ENCODE measurements at places on chromosomes 3 and 15.

- no peak for DNase-seq
Measured at GRCh38 chr15:81174125-81174791, 22.4 kb upstream of the IL16 start.

DNA sequence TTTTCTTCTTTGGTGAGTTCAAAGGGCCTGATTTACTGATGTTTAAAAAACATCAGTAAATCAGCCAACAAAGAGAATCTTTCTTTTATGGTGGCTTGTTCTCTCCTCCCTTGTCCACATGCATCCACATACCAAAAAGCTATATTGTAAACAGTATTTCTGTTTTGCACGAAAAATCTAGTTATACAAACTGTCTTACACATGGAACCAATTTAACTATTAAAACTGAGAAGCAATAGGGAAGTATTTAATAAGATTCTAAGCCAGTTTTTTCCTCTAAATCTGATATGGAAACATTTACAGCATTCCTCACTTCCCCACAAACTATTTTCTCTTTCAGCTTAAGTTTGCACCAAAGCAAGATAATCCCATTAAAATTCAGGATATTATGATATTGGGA lies 110.8 kb upstream of the ICE2 start:
- no peak for DNase-seq

- DNase-seq, result peak; percentile 77
Measured at GRCh38 chr3:122794779-122795673, at the start of gene SLC49A4. Gene SLC49A4 (plus strand): TSS chr3:122795069. CDS start chr3:122795193, 124 bp downstream.

GRCh38 chr3:88626456-88627120 lies 476.8 kb downstream of the C3orf38 start:
- no peak for DNase-seq

DNA sequence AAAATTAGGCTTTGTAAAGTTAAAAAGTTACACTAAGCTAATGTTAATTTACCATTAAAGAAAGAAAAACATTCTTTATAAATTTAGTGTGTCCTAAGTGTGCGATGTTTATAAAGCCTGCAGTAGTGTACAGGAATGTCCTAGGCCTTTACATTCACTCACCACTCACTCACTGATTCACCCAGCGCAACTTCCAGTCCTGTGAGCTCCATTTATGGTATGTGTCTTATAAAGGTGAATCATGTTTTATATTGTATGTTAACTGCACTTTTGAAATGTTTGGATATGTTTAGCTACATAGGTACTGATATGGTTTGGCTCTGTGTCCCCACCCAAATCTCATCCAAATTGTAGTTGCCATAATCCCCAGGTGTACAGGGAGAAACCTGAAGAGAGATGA lies 549.7 kb upstream of the EPHA6 start:
- DNase-seq, result no peak

DNA sequence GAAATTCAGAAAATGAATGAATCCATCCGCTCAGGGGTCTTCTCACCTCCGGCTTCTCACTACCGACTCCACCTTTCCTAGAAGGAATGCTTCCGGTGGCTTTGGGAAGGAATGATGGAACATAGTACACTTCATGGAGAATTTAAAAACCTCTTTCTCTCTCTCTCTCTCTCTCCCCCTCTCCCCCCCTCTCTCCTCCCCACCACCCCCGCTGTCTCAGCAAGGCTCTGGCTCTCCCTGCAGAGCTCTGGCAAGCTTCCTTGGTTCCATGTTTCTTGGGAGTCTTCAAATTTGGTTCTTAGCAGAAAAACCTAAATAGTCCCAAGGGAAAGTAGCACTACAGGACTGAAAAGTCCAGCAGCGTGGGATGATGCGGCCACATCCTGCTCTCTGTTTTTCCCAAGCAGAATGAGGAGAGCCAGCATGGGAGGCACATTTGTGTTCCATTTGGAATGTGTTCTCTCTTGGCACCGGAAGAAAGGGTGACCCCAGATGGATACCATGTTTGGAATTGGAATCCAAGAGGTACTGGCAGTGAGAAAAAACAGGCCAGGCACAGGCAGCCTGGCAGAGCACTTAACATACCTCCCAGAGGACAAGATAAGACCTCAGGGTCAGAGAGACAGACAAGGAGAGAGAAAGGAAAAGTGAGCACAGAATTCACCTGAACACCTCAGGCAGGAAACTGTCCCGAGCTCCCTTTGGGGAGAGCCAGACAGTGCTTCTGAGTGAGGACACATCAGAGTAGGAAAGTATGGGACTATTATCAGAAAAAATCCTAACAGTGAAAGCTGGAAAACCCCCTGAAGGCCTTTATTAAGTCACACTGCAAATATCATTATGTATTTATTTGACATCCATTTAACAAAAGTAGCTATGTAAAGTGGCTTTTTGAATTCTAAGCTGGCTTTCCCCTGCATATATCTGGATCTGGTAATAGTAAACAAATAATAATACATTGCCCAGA lies at the start of gene POPDC2:
TSS of gene POPDC2 (minus strand) at position 116 of the 967 bp plus-strand sequence. CDS start 166 bp downstream, outside the sequence.
- DNase-seq, result no peak

DNA sequence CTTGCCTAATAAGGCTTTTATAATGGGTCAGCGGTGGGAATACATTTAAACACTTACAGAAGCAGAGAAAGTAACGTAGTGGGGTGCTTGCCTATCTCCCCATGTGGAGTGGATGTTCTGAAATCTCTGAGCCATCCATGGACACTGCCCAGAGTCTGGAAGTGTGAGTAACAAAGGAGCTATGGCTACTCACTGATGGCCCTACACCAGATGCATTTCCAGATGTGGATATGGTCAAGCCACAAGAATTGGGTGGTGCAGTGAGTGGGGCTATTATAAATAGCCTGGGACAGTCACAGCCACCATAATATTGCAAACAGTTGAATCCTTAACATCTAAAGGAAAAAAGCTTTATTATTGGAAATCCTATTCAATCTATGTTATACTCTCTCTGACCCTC lies 96.6 kb downstream of the CGNL1 start:
- no peak for DNase-seq

DNA sequence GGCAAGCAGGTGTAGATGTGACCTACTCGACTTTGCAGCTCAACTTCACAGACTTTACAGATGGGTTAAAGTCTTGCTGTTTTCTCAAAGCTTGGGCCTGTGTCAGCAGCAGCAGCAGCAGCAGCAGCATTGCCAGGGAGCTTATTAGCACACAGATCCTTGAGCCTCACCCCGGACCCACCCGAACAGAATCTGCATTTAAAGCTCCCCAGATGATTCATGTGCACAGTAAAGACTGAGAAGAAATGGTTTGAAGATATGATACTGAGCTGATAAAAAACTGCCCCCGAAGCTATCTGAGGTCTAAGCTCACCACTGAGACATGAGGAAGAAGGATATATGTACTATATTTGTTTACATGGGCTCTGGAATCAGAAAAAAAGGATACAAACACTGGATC lies 231.7 kb downstream of the ARPP21 start:
- DNase-seq, result no peak

- DNase-seq, result no peak
Measured at GRCh38 chr15:66228807-66229735, 24.5 kb downstream of the MEGF11 start.

- no peak for DNase-seq
Measured at GRCh38 chr15:38176155-38176554, 76.5 kb upstream of the SPRED1 start.

- DNase-seq, result no peak
Measured at GRCh38 chr3:13483286-13483685, 3.2 kb downstream of the HDAC11 start.

DNA sequence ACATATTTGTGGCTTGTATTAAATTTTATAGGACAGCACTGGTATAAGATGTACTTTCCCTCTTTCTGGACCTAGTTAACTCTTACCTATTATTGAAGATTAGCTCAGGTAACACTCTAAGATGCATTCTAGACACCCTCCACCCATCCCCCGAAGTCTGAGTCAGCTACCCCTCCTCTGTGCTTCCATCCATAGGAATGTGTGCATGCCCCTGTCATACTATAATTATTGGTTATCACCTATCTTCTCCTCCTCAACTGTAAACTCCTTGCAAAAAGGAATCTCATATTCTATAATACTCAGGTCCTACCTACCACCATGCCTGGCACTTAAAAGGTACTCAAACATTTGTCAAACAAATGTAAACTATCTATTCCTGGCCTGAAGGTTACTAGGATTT lies 3.0 kb downstream of the PEAK1 start:
- no peak for DNase-seq

- DNase-seq, result peak; percentile 83
Measured at GRCh38 chr3:39383045-39383880, at the start of gene SLC25A38. Gene SLC25A38 (plus strand): TSS chr3:39383370. CDS start chr3:39383725, 355 bp downstream.

- DNase-seq, result no peak
Measured at GRCh38 chr3:168615493-168616020, 519.8 kb upstream of the GOLIM4 start.

GRCh38 chr15:55289011-55289745 lies 435 bp downstream of the RAB27A start:
- DNase-seq, result peak; percentile 68

- no peak for DNase-seq
Measured at GRCh38 chr15:63920504-63921175, 86.9 kb upstream of the HERC1 start.

GRCh38 chr15:77702211-77702957 lies 69.7 kb upstream of the LINGO1 start:
- peak; percentile 35 for DNase-seq

DNA sequence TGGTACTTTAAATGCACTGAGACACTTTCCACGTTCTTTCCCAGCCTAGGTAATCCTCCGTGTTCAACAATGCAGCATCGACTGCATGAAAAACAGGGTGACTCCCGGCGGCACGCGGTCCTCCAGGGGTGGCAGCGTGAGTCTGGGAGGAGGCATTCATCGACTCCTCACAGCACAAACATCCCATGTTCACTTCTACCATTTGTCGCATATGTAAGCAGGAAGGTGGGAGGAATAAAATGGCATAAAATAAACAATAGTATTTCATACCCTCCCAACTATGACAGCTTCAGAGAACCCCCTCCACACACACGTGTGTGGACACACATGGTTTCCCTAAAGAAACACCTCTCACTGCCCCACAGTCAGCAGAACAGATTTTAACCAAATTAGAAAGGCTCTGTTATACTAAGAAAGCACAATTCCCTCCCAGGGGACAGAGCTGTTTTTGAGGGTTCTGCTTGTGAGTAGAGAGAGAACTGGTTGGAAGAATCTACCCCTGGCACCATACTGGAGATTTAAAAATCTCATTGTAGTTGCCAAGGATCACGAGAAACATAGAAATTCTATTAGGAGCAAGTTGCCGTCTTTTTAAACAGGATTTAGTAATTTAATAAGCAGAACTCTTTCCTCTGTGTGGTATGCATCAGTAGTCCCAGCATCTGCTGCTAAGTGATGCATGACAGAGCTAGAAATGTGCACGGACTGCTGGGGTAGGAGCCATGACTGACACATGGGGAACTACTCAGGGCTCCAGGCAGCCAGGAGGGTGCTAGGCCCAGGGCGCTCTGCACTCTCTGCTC lies 6.0 kb downstream of the FAM43A start:
- DNase-seq, result no peak

DNA sequence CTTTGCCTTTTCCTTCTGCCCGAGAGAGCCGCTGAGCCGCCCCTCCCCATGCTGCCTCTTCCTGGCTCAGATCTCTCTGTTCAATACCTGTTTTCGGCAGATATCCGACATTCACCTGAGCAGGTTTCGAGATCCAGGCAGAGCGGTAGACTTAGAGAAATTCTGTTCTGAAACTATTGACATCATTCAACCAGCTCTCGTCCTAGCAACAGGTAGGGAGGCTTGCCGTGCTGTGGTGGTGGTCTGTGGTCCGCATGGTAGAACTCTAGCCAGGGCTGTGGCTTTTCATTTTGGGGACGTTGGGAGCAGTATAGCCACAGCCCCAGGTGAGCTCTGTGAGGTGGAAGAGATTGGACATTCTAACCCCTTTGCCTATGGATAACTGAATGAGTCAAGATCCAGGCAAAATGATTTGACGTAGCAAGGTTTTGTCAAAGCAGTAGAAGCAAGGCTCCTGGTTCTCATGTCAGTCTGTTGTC lies 810 bp downstream of the TMEM62 start:
- peak; percentile 29 for DNase-seq

DNA sequence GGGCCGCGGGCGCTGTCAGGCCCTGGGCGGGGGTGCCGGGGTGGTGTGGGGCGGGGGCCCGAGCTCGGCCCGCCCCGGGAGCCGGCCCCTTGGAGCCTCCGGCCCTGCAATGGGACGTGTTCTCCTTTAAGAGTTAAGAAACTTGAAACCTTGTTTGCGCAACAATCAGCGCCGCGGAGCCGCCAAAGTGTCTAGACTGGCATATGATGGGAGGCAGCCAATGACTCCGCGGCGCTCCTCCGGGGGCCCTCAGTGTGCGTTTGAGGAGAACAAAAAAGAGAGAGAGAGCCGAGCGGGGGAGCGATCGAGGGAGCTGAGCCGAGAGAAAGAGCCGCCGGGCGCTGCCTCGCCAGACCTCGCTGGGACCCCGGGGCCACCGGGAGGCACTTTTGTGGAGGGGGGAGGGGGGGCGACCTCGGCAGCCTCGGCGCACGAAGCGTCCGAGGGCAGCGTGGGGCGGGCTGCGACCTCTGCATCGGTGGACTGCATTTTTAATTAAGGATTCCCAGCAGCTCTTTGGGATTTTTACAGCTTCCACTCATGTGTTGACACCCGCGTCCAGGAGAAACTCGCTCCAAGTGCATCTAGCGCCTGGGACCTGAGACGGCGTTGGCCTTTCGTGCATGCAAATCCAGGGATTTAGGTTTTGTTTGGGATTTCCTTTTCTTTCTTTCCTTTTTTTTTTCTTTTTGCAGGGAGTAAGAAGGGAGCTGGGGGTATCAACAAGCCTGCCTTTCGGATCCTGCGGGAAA lies at the start of gene SMAD6:
TSS of gene SMAD6 (plus strand) at position 202 of the 752 bp plus-strand sequence. CDS start 1,023 bp downstream, outside the sequence.
- peak; percentile 86 for DNase-seq

- DNase-seq, result no peak
Measured at GRCh38 chr15:34691034-34691433, 63.8 kb downstream of the GJD2 start.

DNA sequence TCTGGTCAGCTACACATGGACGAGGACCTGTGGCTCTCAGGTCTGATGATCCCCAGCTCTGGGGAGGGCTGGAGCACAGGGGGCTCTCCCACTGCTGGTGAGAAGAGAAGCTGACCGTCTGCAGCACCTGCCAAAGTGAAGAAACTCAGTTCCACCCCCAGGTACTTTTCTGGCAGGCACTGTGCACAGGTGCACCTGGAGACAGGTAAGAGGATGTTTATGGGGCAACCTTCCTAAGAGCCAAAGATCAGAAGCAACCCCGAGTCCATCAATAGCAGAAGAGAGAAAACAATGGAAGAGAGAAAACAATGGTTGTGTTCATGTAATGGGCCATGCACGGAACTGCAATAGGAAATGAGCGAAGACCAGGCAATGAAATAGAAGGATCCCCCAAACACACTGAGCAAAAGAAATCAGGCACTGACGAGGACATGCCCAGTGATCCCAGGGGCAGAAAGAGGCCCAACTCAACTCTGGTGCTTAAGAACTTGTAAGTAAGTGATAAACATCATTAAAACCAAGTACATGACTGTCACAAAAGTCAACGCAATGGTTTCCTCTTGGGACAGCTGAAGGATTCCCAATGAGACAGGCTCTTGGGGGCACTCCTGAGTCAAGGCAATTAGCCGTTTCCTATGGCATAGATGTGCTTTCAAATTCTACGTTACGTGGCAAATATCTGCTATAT lies 95.0 kb upstream of the ALDH1A3 start:
- DNase-seq, result peak; percentile 8

- no peak for DNase-seq
Measured at GRCh38 chr3:9957214-9957613, 5.0 kb upstream of the PRRT3 start.
